ENCODE measurements at places on chromosomes 12 and 14.

DNA sequence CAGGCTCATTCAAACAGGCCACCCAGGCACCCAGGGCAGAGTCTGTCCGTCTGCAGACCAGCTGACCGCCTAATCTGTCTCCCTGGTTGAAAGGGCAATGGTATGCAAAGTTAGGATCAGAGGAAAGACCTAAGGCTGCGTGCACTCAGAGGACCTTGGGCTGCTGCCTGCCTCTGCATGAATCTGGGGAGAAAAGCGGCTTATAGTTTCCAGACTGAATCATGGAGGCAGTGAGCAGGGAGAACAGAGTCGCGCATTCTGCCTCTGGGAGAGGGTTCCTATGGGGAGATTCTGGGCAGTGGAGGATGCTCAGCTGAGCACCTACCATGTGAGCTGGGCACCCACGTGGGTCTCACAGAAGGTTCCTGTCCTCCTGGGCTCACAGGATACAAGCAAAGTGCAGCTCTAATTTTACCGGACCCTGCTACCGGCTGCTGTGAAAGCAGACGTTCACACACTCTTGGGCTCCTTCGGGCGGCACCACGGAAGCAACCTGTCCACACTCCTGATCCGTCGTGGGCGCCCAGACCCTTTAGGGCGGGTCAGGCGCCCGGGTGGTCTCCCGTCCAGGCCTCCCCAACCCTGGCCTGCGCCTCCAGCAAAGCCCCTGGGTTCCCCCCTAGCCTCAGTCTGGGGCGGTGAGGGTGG is 772 bp downstream of the SCARB1 start:
- ATAC-seq = peak; percentile 4

GRCh38 chr12:51819736-51820525 is 28.6 kb downstream of the FIGNL2 start:
- no peak for ATAC-seq

DNA sequence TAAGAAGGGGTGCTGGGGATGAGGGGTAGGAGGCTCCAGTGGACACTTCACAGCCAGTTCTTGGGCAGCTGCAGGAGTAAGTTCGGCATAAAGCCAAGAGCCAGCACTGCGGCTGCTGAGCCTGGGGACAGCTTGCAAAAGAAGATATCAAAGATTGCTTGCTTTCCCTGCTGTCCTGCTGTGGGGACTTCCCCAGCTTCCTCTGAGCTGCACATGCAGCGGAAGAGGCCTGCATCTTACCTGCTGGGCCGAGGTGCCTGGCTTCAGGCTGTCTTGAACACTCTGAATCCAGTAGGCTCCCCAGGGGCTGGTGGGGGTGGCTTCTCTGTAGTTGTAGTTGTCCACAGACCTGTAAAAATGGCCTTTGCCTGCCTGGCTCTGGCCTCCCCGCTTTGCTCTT is 1.3 kb downstream of the CHGA start:
- ATAC-seq = no peak

DNA sequence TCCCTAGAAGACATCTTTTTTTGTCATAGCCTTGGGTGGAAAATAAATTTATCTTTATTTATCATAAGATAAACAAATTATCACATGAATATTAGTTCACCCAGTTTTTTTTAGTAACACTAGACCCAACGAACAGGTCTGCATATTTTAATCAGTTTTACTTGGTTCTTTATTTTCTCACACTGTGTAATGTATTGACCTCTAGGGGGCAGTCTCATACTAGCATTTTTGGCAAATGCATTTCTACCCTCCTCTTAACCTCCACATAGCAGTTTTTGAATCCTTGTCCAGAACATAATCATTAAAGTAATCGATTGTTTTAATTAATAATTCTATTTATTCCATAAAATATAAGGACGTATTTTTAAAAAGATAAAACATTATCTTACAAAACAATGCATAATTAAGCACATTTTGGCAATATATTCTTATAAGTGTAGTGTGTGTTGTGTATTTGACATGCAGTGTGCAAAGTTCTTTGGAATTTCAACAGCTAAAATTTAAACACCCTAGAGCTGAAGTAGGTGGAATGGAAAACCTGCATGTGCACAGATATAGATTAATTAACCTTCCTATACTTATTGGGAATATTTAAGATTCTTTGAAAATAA is 31.6 kb upstream of the PTPRQ start:
- ATAC-seq = peak; percentile 57

GRCh38 chr12:122072031-122072970 is 6.3 kb upstream of the MLXIP start:
- ATAC-seq = peak; percentile 91

All from gastroesophageal sphincter (tissue), 4 donors.